H1 (cell line): ENCODE measurements at places on chromosomes 12 and 14. TPM values are rescaled to one million over a fixed set of nuclear protein-coding genes. Genes with fewer than 3 reads are reported as not detected.

- DNase-seq = no peak
These were observed 12.7 kb downstream of the OSBPL8 start for GRCh38 chr12:76546889-76547288.

- peak; percentile 90 for DNase-seq
These were observed at the start of gene DNAH10 for GRCh38 chr12:123761841-123762714. Gene DNAH10, plus strand, starts transcription at chr12:123762301. Its CDS starts 36 bp downstream, at chr12:123762337.

Gene HELB
- 6.5 and 7.6 TPM in 2 replicates for total RNA-seq

Gene HPD
- total RNA-seq = 0.38 and 0.56 TPM in 2 replicates

Gene RNASE1
- total RNA-seq = 2.2 and 3.0 TPM in 2 replicates

Gene AMDHD1
- 0.34 TPM in 1 of 2 replicates, not detected in the other for total RNA-seq
